ENCODE measurements at places on chromosomes 3 and 15.

GRCh38 chr3:4841776-4842440, 137.3 kb upstream of the BHLHE40 start:
- no peak for DNase-seq

DNA sequence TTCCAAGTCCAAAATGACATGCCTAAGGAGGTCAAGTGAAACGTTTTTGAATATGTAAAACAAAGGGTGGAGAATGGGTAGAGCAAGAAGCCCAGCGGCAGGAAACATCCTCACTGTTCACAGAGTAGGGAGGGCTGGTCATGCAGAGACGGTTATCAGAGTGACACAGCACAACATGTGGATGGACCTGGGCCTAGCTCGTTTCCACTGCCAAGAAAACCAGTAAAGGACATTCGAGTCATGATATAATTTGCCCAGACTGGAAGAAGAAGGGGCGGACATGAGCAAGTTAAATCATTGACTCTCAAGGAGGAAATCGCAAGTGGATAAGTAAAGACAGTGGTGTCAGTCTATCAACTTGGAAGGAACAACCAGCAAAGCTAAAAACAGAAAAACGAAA, 89.3 kb downstream of the LRIG1 start:
- DNase-seq = no peak

GRCh38 chr3:39903253-39903652, 93.8 kb downstream of the MYRIP start:
- DNase-seq = no peak

- no peak for DNase-seq
Observed at GRCh38 chr15:89003865-89004725, 84.2 kb upstream of the ABHD2 start.

DNA sequence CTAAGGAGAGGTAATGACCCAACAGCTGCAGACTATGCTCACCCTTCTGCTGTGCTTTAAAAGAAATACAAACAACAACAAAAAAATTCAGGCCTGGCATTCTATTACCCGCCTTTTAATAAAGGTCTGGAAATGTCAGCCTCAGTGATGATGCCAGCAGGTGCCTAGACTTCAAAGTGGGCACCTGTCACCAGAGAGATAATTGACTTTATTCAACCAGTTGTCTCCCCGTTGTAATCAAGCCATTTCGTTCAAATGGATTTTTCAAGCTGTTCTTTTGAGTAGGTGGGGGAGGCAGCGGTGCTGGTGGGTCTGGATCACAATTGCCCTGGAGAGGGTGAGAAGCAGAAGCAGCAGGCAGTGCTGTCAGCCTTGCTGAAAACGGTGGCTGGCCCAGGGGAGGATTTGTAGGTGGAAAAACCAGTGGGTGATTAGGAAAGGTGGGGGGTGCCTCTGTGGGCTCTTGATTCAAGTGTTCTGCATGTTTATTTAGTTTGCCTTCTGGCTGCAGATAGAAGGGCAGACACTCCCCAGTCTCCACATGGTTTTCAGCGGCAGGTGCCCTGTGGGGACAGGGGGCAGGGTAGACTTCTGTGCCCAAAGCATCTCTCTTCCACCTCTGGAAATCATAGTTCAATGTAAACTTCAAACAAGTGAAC, 300.2 kb upstream of the SLCO3A1 start:
- DNase-seq = no peak

GRCh38 chr3:167653760-167654159, at the start of gene WDR49:
WDR49 (minus strand) TSS chr3:167653942; CDS start chr3:167653425, 517 bp downstream.
- no peak for DNase-seq

DNA sequence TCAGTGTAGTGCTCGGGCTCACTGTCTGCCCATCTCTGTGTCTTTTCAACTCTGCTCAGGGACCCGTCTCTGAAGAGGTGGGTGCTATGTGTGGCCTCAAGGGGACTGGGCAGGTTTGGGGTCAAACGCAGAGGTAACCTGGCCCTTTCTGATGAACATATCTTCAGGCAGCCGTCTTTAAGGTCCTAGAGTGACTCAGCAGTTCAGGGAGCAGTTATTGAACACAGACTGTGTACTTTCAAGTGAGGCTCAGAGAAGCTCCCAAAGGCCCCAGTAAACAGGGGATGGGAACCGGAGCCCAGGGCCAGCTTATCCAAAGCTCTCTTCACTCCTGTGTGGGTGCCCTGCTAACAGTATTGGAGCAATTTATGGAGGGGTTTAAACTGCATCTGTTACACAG, 73.1 kb downstream of the WDR76 start:
- DNase-seq = no peak

DNA sequence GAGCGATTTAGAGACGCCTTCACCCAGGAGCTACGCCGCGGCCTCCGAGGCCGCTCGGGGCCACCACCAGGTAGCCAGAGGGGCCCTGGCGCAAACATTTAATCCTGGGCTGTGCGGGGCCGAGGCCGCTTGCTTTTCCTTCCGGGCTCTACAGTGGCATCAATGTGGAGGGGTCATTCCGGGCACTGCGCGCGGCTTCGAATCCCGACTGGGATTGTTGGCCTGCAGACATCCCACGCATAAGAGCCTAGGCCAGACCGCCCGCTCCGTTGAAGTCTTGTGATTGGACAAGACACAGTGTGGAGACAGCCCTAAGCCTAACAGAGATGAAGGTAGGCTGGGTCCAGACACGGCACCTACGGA, 568 bp upstream of the NCBP2 start:
- DNase-seq = no peak

DNA sequence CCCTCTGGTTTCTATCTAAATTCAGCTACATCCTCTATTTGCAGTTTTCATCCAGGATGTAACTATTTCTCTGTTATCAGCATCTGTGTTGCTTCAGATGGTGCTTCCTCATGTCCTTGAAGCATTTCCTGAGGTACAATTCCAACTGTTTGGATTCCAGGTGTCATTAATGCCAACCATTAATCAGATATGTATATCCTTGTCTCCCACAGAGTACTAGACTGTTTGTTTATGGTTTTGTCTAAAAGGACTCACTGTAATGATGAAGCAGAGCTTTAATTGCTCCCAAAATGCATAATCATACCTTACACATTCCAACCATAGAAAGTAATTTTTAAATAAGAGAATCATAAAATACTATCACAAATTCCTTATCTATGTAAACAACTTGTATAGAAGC, 288.5 kb upstream of the MME start:
- no peak for DNase-seq

DNA sequence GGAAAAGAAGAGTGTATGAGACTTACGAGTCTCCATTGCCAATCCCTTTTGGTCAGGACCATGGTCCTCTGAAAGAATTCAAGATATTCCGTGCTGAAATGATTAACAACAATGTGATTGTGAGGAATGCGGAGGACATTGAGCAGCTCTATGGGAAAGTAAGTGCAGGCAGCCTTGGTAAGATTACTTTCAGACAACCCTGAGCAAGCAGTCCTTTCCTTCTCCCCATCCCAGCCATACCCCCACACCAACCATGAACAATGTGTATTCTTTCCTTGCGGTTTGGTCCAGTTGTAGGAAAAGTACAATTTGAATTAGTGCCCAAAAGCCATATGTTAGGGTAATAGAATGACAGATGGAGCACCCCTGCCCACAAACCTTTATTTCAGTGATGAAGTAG, 5.6 kb downstream of the TSEN2 start:
- no peak for DNase-seq

- DNase-seq = no peak
Observed at GRCh38 chr15:85462029-85462428, 81.6 kb downstream of the AKAP13 start.

DNA sequence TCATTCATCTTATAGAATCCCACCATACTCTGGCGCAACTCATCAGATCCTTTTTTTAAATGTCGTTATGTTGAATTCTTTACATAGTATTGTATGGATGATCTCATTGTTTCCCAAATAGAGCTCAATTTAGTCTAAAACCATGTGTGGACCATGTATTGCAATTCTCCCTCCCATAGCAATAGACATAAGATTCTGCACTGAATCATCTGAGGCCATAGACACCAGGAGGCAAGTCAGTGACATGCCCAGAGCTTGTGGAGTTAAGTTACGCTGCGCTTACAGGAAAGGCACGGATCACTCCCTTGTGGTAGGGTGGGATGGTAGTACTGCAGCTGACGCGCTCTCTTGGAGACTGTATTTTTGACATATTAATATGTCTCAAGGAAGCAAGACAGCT, 211.0 kb downstream of the GABRB3 start:
- no peak for DNase-seq

DNA sequence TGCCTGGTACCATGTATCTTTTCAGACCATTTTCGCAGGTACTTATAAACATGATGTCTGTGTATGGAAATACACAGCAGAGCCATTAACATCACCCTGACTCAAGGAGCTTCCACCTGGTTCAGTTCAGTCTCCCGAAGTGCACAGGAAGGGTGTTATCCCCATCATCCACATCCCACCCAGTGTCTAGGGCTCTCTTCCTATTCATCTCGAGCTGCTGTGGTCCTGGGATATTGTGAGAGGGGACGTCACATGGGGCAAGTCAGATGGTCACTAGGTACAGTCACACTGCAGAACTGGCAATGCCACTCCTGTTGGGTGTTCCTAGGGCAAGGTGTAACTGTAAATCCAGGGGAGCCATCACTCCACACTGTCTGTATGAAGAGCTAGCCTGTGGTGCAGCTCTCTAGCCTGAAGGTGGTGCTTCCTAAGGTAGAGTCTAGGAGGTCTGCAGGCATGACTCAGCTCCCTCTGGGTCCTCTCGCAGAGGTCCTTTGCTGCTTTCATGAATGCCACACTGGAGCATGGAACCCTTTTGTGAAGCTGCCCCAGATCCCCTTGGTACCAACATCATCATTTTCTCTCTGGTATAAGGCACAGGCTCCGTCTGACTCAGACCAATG, 13.9 kb downstream of the ISLR2 start:
- DNase-seq = no peak

DNA sequence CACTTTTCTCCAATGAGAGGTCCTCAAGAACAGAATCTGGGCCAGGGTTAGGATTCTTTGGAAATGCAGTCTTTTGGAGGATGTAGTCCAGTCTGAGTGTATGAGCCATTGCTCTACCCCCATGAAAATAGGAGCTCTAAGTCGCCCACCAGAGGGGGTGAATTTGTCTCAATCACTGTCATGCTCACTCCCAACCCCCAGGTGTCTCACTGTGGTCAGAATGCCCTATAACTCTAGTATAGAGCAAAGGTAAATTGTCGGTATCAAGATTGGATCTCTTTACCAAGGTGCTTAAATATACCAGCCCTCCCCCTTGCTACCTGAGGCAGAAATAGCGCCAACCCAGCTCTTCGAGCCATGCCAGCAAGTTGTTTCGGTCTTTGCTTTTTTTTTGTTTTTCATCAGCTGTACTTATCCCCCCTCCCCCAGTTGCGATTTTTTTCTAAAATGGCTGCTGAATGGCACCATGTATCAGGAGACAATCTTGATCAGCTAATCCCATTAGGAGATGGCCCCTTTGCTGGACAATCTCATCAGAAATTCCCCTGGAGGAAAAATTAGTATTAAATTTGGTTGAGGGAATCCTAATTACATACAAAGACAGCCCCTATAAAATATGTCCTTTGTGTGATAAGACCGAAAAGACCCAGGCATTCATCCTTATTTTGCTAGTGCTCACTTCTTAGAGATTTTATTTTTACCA, 130.7 kb downstream of the EBLN2 start:
- no peak for DNase-seq

All from stimulated activated CD4-positive, alpha-beta T cell treated with anti-CD3 and anti-CD28 coated beads, Interleukin-15, amount 100 ng/mL, for 1 hour (primary cell).